NCI-H510A treated with DMSO at 0.1 percent for 48 hours (cell line): ENCODE measurements at places on chromosomes 7 and 10.
A peak's percentile ranks its signal among the peaks of the same experiment; 100 is the strongest.

GRCh38 chr10:67936416-67936815 is 52.0 kb downstream of the SIRT1 start:
- DNase-seq, result no peak

DNA sequence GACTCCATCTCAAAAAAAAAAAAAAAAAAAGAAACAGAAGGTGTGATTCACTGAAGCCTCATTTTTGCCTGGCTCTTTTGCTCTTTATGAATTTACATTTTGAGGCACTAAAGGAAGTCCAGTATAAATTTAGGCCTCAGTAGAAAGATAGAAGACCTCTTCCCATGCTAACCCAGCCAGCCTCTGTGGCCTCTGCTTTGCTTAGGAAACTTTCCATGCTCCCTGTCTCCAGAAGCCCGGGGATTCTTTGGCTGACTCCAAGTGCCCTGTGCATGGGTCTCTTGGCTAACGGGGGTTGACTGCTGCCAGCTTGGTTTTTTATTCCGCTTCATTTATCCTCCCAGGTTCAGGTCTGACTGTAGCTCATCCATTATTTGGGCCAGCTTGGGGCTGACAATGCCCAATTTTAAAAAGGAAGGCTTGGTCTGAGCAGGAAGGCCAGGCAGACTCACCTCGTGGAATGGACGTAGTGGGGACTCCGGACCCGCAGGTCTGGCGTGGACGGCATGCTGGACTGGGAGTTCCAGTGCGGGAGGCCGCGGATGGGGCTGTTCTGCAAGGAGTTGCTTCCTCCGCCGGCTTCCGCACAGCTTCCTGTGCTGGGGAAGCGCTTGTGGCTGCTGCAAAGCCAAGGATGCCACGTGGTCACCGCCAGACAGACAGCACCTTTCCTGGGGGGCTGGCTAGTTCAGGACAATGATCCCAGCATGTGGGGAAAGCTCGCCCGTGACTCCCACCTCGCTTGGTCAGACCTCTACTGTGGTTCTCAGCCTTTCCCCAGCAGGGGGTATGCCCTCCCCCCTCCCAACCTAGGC is 72.3 kb downstream of the PRPF18 start:
- no peak for DNase-seq

DNA sequence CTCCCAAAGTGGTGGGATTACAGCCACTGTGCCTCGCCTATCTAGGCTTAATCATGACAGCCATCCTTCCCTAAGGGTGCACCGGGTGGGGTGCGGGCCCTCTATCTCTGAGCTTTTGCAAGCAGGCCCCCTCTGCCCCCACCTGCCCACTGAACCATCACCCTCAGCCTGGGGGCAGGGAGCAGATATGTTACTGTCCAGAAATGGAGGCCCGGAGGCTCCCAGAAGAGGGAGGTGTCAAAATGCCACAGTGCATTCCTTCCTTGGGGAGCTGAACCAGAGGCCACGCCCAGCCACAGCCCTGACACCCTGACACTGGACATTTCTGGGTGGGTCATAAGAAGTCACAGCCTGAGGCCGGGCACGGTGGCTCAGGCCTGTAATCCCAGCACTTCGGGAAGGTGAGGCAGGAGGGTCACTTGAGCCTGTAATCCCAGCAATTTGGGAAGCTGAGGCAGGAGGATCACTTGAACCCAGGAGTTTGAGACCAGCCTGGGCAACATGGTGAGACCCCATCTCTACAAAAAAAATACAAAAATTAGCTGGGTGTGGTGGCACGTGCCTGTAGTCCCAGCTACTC is 129.8 kb upstream of the TNRC18 start:
- no peak for DNase-seq

GRCh38 chr10:22959950-22960349 is 32.1 kb downstream of the ARMC3 start:
- DNase-seq, result no peak

DNA sequence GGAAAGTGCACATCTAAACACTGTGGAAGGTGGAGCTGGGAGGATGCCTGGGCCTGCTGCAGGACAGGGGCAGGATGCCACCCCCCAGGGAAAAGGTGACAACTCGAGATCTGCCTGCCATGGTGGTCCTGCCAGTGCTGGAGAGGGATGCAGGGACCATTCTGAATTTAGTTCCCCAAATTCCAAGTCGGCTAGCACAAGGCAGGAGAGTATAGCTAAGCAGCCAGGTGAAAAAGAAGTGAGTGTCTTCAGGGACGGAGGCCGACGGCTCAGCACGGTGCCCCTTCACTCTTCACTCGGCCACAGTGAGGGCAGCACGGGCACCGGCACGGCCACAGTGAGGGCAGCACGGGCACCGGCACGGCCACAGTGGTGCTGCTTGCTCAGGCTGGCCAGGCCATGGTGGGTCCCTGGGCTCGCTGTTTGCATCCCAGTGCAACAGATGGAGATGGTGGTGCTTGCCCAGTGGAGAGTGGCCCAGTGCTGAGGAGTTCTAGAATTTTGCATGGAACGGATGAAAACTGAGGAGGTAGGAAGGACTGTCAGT is 161.3 kb upstream of the SHH start:
- DNase-seq, result no peak

GRCh38 chr10:88385601-88386203 is 197.4 kb downstream of the RNLS start:
- DNase-seq, result no peak

- DNase-seq, result no peak
Measured at GRCh38 chr10:44864051-44864450, 47.1 kb upstream of the TMEM72 start.

DNA sequence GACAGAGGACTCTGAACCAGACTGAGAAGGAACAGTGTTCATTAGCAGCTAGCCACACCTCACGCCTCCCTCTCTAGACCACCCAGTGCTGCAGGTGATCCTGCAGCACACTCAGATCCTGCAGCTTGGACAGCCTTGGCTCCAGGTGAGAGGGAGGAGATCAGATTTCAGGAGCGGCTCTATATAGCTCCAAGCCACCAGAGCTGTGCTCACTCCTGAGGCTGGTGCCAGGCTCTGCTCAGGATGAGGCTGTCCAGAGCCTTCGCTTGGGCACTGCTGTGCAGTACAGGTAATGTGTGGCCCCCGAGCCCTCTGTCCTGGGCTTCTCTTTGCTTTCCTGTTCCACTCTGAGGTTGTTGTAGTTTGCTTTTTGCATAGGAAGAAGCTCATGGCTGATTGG is 42.4 kb downstream of the C10orf120 start:
- DNase-seq, result no peak

- DNase-seq, result no peak
Measured at GRCh38 chr10:91756286-91756685, 41.9 kb upstream of the TNKS2 start.

GRCh38 chr7:140592964-140593671 is 47.5 kb downstream of the DENND2A start:
- DNase-seq, result no peak

DNA sequence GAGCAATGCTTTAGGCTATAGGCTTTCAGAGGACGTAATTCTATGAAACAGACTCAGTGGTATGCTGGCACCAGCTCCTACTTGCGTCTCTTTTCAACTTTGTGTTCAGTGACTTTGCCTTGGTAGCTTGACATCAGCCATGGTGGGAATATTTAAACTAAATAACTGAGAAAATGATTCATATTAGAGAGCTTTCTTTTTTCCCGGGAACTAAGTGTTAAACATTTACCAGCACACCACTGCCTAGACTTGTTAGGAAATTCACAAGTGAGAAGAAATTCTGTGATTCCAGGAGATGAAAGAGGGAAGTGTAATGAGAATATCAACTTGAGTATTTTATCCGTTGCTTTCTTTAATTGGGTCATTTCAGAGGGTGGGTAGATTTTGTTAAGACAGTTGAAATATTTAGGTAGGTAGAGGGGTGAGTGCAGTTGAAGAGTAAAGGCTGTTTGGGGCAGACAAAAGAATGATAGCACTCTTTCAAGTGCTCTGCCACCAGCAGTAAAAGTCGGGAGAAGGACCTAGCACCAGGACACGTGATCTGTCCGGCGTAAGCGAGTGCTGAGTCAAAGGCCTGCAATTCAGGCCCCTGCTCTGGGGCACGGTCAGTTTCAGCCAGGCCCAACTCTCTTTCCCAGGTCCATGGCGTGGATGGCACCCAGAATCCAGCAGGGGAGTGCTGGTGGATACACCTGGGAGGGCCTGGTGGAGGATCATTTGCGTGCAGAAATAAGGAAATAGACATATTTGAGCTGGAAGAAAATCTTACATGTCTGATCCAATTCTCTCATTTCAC is 206.3 kb downstream of the SNX10 start:
- DNase-seq, result no peak

DNA sequence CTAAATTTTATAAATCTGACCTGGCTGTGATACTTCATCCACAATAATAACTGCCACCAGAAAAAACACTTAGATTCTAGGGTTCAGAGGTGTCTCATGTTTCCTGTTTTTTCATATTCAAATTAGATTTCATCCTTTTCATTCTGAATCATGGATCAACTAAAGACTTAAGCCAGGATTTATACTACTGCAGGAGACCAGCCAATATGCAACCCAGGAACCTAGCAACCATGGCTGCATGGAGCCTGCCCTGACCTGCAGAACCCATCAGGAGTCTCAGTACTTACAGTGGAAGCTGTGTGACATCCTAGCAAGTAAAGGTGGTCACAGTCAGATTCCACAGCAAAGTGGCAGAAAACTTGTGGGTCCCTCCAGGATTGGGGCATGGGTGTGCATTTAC is 40.5 kb upstream of the RNF148 start:
- DNase-seq, result no peak

DNA sequence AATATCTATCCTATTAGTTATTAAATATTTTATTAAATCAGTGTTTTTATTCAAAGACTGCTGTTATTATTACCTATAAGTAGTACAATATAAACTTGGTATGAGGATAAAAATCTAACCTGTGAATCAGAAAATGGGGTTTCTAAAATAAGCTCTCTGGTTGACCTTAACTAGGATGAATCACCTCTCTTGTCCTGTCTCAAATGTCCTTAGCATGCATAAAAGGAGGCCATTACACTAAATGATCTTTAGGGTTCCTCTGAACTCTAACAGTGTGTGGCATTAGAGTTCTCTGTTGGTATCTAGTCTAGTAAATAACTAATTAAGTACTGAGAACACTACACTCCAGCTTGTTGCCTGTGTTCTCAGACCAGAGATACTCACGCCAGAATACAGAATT is 143.1 kb upstream of the LRRTM3 start:
- DNase-seq, result no peak

DNA sequence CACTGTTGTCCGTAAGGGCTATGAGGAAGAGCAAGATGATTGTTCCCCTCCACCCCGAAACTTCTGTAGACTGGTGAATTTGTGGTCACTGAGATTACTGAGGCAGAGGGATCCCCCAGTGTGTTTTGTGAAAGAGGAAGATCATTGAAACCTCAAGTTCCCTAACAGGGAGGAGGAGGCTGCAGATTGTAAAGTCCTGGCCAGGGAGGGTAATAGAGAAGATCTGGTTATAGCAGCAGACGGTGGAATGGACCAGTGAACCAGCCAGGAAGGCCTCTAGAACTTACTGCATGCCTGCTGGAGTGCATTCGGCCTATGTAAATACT is 31.1 kb downstream of the LMTK2 start:
- no peak for DNase-seq

GRCh38 chr10:30583778-30584415 is 45.7 kb downstream of the LYZL2 start:
- peak; percentile 55 for DNase-seq

GRCh38 chr10:7457478-7458316 is 46.9 kb upstream of the SFMBT2 start:
- DNase-seq, result no peak

DNA sequence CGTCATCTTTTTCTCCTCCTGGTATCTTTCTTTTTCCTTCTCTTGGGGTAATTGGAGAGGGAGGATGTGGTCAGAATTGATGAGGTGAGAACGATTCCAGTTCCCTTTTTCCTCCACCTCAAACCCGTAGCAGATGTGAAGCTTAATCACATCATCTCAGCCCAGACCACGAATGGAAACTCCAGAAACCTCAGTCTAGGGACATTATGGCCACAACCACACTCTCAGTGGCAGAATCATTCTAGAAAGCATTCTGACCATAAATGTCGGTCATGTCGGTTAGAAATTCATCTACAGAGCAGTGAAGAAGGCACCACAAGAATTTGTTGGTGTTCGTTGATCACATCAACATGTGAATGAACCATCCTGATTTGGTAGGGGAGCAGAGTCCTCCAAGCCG is 78.7 kb downstream of the GATA3 start:
- DNase-seq, result no peak

- no peak for DNase-seq
Measured at GRCh38 chr7:99876491-99876890, 342 bp downstream of the OR2AE1 start.

DNA sequence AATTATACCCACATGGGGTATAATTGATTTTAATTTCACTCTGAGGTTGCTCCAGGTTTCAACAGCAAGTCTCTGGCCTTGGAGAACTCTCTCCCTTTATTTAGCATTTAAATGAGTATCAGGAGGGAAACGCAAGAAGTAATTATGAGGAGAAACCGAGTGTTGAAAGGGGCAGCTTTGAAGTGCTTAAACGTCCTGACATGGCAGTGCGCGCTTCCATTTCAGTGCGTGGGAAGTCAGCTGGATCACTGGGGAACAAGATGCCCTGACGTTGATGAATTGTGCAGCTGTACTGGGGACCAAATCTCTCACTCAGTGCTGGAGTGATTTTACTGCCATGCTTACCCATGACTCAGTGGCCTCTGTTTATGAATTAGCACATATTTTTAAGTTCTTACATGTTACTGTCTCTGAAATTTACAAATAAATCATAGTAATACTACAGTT is 106.0 kb upstream of the PRR15 start:
- no peak for DNase-seq

DNA sequence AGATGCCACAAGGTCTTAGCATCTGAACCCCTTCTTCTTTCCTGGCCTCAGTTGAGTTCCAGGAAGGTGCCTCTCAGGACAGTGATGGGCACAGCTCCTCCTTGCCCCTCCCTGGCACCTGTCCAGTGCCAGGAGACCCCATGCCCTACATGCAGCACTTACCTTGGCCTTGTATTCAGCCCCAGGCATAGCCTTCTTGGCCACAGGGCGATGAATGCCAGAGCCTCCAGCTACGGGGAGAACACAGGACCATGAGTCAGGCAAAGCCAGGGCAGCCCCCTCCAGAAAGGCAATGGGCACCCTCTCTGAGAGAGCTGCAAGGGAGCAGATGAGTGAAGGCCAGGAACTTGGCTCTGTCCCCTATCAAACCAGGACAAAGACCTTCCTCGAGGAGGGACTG is 24.3 kb upstream of the FRAT2 start:
- DNase-seq, result no peak

- no peak for DNase-seq
Measured at GRCh38 chr7:43078794-43079193, 33.7 kb upstream of the HECW1 start.

- DNase-seq, result no peak
Measured at GRCh38 chr7:140501966-140502365, 22.7 kb upstream of the MKRN1 start.

GRCh38 chr10:93488956-93489528 is 6.9 kb upstream of the MYOF start:
- no peak for DNase-seq
